PC-3 (cell line): ENCODE measurements at places on chromosomes 4 and X.

- DNase-seq: no peak
- H3K27me3 ChIP-seq: peaks cover 60% of the 10 kb centered on the region
- H3K4me1 ChIP-seq: no peaks in the 10 kb centered on the region
- no peaks in the 10 kb centered on the region for H3K36me3 ChIP-seq
Measured at GRCh38 chr4:140871368-140871767, 115.2 kb upstream of the TBC1D9 start.

- no peak for DNase-seq
Measured at GRCh38 chrX:106684207-106684606, 42.3 kb upstream of the RNF128 start.

GRCh38 chr4:148017801-148018200 is 285.9 kb downstream of the ARHGAP10 start:
- no peaks in the 10 kb centered on the region for H3K27me3 ChIP-seq
- H3K27ac ChIP-seq: no peak overlapping the region
- H3K4me1 ChIP-seq: no peaks in the 10 kb centered on the region
- DNase-seq: no peak
- no peaks in the 10 kb centered on the region for H3K36me3 ChIP-seq

DNA sequence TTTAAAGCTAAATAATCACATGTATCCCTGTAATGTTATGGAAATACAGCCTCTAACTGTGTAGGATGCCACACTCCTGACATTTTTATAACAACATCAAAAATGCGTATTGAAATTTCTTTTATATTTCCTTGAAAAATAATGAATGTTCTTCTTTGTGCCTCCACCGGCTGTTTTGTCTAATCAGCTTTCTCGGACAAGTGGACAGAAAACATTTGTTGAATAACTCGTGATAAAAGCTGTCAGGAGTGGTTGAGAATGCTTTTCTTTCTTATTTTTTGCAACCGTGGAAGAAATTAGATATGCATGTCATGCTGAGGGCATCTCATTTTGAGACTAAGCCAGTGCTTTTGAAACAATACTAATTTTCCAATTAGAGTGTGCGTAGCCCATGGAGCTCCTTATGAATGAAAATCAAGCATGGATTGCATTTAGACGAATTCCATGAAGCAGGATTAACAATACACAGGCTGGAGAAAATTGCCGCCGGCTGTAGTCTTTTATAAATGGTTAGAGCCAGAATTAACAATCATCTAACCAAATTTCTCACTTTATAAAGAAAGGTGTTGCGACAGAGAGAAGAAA is 614.5 kb upstream of the LCORL start:
- DNase-seq: no peak
- no peak overlapping the region for H3K27ac ChIP-seq
- peaks cover 25% of the 10 kb centered on the region for H3K27me3 ChIP-seq
- H3K4me1 ChIP-seq: no peaks in the 10 kb centered on the region

DNA sequence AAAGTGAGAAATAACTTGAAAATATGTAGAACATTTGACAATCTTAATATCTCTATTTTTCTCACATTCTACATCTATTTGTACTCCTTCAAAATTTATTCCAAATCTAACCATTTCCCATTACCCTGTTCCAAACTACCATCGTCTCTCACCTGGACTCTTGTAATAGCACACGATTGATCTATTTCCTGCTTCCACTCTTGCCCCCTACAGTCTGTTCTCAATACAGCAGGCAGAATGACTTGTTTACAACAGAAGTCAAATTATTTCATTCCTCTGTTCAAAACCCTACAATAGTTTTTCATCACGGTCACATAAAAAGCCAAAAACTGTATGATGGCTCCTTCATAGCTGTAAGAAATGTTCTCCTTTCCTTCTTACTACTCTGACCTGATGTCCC is 21.1 kb upstream of the LUZP4 start:
- no peak overlapping the region for H3K4me3 ChIP-seq
- no peaks in the 10 kb centered on the region for H3K4me1 ChIP-seq
- no peak overlapping the region for H3K27ac ChIP-seq
- no peaks in the 10 kb centered on the region for H3K27me3 ChIP-seq
- DNase-seq: peak; percentile 43
